ENCODE measurements at places on chromosomes 4 and X.

- no peak for DNase-seq
Measured at GRCh38 chr4:13541720-13542576, 2.4 kb downstream of the NKX3-2 start.

GRCh38 chrX:135403374-135403773, 18.4 kb upstream of the SMIM10L2A start:
- DNase-seq = no peak

- DNase-seq = no peak
Measured at GRCh38 chrX:13540602-13541001, 28.8 kb upstream of the EGFL6 start.

DNA sequence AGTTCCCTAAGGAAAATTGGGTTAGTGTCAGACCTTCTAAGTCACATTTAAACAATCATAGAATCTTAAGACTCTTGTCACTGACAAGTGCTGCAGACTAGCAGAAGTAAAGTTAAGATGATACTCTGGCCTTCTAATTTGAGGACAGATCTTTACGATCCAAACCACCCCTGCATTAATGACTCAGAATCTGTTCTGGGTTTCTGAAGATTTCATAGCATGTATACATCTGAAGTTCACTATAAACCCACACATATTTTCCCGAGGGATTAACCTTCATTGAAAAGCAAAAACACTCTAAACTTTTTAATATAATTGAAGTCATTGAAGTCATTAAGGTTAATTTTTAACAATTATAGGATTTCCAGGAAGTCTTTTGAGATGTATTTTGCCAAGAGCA, 674.3 kb downstream of the IQCM start:
- no peak for DNase-seq

- peak; percentile 51 for DNase-seq
Measured at GRCh38 chrX:103211012-103211715, 3.7 kb upstream of the BEX4 start.

- no peak for DNase-seq
Measured at GRCh38 chr4:142356801-142357200, 489.3 kb downstream of the INPP4B start.

GRCh38 chrX:111743316-111743715, 62.3 kb downstream of the ALG13 start:
- no peak for DNase-seq

- DNase-seq = no peak
Measured at GRCh38 chr4:152363086-152363485, 172.8 kb downstream of the FBXW7 start.

DNA sequence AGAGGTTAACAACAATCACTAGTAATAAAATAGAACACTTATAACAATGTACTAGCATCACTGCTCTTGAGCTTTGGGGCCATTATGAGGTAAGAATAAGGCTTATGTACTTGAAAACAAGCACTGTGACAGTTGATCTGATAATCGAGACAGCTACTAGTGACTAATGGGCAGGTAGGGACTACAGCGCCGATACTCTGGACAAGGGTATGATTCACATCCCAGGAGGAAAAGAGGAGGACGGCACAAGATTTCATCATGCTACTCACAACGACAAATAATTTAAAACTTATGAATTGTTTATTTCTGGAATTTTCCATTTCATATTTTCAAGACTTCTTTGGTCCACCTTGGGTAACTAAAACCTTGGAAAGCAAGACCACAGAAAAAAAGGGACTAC, 62.3 kb downstream of the FAM184B start:
- DNase-seq = no peak

DNA sequence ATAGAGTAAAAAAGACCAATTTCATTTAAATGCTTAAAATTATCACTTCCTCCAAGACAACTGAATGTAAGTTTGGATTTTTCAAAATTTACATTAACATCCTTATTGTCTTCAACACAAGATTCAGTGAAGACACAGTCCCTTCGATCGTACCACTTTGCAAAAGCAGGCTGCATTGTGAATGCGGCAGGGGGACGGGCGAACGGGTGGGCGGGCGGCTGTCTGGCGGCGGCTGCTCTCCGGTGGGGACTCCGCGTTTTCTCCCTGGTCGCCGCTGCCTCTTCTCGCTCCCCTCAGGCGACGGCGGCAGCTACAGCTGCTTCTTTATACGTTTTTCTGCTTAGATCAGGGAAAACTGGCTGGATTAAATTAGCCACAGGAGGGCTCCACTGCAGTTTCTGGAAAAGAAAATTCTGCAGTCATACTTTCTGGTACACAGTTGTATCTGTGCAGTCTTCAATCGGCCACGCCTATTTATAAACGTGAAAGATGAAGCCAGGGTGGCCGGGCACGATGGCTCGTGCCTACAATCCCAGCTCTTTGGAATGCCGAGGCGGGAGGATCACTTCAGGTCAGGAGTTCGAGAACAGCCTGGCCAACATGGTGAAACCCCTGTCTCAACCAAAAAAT, 33.9 kb upstream of the HPF1 start:
- peak; percentile 57 for DNase-seq

- no peak for DNase-seq
Measured at GRCh38 chrX:139930401-139930800, 2.5 kb downstream of the ATP11C start.

- DNase-seq = no peak
Measured at GRCh38 chr4:17875402-17876070, 64.8 kb downstream of the NCAPG start.

DNA sequence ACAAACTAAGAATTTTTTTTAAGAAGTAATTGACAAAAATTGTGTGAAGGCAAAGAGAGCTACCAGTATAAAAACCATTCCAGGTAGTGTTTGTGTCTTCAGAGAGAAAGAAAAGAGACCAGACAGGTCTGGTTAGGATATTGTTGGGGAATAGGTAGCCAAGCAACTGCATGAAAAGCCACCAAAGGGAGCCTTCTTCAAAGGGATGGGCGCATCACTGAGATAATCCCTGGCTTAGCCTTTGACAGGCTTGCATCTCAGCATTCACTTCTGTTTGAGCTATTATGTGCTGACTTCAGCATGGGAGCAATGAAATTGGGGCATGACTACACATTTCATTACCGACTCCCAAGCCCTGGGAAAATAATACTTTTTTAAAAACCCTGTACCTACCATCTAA, 496.6 kb downstream of the IL1RAPL1 start:
- no peak for DNase-seq

DNA sequence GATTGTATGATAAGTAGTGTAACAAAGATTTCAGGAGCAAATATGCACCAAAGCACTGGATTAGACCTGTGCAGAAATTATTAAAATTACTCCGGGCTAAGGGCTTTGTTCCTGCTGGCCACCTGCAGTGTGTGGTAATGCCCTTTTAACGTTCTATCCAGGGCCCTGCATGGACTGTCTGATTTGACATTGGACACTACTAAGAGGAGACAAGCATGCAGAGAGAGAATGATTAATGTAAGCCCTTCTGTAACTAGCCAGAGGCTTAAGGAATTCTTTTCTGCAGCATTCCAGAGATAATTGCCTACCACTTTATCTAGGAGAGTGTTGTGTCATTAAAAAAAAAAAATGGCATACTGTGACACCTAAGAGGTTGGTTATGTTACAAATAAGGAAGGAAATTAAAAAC, 117.0 kb downstream of the PCDH7 start:
- DNase-seq = no peak

- no peak for DNase-seq
Measured at GRCh38 chr4:7128644-7129043, 60.8 kb upstream of the GRPEL1 start.

All from NCI-H1694 treated with DMSO at 0.1 percent for 48 hours (cell line).